Spleen (tissue), 13 donors: ENCODE measurements at places on chromosomes 5 and 9. TPM values are rescaled to one million over a fixed set of nuclear protein-coding genes. Genes with fewer than 3 reads are reported as not detected.

- peaks cover 40% of the 10 kb centered on the region for H3K36me3 ChIP-seq
- DNase-seq: no peak
- H3K27ac ChIP-seq: no peak overlapping the region
- H3K27me3 ChIP-seq: peaks cover 19% of the 10 kb centered on the region
- peaks cover 100% of the 10 kb centered on the region for H3K4me1 ChIP-seq
- H3K4me3 ChIP-seq: peak overlapping the region; percentile 23
Observed at GRCh38 chr9:136047076-136047774, 47.9 kb downstream of the NACC2 start.

DNA sequence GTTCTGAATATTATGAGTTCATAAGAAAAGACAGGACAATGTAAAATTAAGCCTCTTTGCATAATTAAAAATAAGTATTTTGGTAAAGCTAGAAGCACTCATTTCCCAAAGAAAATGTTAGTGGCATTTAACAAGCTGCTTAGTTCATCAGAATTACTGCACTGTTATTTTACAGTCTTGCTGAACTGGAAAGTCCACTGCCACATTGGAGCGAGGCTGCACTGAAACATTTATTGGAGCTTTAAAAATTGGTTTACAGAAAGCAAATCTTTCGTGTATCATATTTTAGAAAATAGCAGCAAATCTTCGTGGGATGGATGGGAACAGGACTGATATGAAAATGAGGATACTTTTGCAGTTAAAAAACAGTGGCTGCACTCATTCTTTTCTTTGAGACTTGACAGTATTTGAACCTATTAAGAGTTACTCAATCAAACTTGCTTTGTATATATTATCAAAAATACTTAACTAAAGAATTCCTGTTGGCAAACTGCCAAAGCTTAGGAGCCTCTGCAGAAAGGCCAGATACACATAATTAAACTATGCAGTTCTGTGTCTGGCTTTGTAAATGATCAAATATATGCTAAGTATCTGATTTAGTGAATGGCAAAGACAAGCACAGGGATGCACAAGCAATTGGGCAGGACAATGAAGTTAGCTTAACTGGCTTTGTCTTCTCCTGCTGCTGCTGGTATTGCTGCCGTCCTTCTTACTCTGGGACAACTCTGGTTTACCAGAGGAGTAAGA is 16.5 kb upstream of the FBXL7 start:
- no peak overlapping the region for H3K4me3 ChIP-seq
- no peak for DNase-seq
- no peaks in the 10 kb centered on the region for H3K36me3 ChIP-seq
- no peak overlapping the region for H3K27ac ChIP-seq
- no peaks in the 10 kb centered on the region for H3K27me3 ChIP-seq

DNA sequence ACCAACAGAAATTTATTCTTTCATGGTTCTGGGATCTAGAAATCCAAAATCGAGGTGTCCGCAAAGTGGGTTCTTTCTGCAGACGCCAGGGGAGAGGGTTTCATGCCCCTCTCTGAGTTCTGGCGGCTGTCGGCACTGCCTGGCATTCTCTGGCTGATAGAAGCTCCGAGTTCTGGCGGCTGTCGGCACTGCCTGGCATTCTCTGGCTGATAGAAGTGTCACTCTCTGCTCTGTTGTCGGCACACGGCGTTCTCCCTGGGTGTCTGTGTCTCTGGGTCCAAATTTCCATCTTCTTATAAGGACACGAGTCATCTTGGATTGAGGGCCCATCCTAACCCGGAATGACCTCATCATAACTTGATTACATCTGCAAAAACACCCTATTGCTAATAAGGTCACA is 7.6 kb downstream of the GFI1B start:
- no peak overlapping the region for H3K4me3 ChIP-seq
- H3K27me3 ChIP-seq: no peaks in the 10 kb centered on the region
- H3K27ac ChIP-seq: no peak overlapping the region
- H3K36me3 ChIP-seq: no peaks in the 10 kb centered on the region
- DNase-seq: no peak

GRCh38 chr5:160044391-160044804 is 35.5 kb downstream of the TTC1 start:
- no peak overlapping the region for H3K27ac ChIP-seq
- no peak overlapping the region for H3K4me3 ChIP-seq
- no peaks in the 10 kb centered on the region for H3K27me3 ChIP-seq
- H3K4me1 ChIP-seq: no peaks in the 10 kb centered on the region

- H3K27me3 ChIP-seq: no peaks in the 10 kb centered on the region
- H3K36me3 ChIP-seq: no peaks in the 10 kb centered on the region
- H3K4me1 ChIP-seq: no peaks in the 10 kb centered on the region
- DNase-seq: no peak
Observed at GRCh38 chr9:86406366-86406765, 52.2 kb upstream of the TUT7 start.

DNA sequence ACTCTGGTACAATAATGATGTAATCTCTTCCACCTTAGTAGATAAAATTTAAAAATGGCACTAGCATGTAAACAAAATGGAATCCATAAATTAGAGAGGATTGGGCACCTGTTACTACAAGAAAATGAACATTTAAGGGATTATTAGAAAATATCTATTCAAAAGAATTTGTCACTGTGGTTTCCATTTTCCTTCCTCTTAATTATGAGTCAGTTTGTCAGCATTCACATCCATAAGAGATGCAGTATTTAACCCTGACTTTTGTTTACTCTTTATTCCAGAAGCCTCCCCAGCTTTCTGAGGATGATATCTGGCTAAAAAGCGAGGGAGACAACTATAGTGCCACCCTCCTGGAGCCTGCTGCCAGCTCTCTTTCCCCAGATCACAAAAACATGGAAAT is 72.1 kb downstream of the C9orf152 start:
- H3K27ac ChIP-seq: peak overlapping the region; percentile 46
- H3K36me3 ChIP-seq: peaks cover 50% of the 10 kb centered on the region
- DNase-seq: no peak
- H3K27me3 ChIP-seq: no peaks in the 10 kb centered on the region
- no peak overlapping the region for H3K4me3 ChIP-seq

- no peak for DNase-seq
- no peak overlapping the region for H3K4me3 ChIP-seq
- no peak overlapping the region for H3K27ac ChIP-seq
- no peaks in the 10 kb centered on the region for H3K27me3 ChIP-seq
Observed at GRCh38 chr9:34383904-34384303, 7.2 kb upstream of the MYORG start.

GRCh38 chr9:445033-445432 is 230.4 kb downstream of the DOCK8 start:
- DNase-seq: no peak
- no peaks in the 10 kb centered on the region for H3K27me3 ChIP-seq
- H3K27ac ChIP-seq: peak overlapping the region; percentile 17
- H3K4me1 ChIP-seq: no peaks in the 10 kb centered on the region
- H3K36me3 ChIP-seq: peaks cover 100% of the 10 kb centered on the region

- H3K27me3 ChIP-seq: no peaks in the 10 kb centered on the region
- no peak overlapping the region for H3K27ac ChIP-seq
- peaks cover 55% of the 10 kb centered on the region for H3K36me3 ChIP-seq
Observed at GRCh38 chr5:37735649-37736347, 104.0 kb downstream of the GDNF start.

GRCh38 chr9:15824310-15824709 is 271.5 kb downstream of the CCDC171 start:
- no peaks in the 10 kb centered on the region for H3K4me1 ChIP-seq
- H3K4me3 ChIP-seq: no peak overlapping the region
- no peak overlapping the region for H3K27ac ChIP-seq
- no peak for DNase-seq

DNA sequence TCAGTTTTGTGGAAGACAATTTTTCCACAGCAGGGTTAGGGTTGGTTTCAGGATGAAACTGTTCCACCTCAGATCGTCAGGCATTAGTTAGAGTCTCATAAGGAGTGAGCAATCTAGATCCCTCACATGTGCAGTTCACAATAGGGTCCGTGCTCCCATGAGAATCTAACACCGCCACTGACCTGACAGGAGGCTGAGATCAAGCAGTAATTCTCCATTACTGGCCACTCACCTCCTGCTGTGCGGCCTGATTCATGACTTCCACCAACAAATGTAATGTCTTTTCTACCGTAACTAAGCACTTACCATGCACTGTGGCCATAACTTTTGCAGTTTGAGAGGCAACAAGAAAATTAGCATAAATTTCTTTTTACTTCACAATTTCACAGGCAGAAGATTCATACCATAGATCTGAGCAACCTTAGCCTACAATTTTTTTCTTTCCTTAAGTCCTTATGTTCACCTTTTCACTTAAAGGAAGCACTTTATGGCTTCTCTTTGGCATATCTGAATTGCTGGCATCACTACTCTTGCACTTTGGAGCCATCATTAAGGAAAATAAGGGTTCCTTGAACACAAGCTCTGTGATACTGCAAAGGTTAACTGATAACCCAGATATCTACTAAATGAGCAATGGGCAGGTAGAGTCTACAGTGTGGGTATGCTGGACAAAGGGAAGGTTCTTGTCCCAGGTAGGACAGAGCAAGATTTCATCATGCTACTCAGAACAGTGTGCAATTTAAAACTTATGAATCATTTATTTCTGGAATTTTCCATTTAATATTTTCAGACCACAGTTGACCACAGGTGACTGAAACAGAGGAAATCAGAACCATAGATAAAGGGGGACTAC is 83.0 kb upstream of the IFNK start:
- no peak overlapping the region for H3K4me3 ChIP-seq
- no peak overlapping the region for H3K27ac ChIP-seq
- H3K27me3 ChIP-seq: no peaks in the 10 kb centered on the region
- no peak for DNase-seq
- H3K4me1 ChIP-seq: peaks cover 35% of the 10 kb centered on the region

DNA sequence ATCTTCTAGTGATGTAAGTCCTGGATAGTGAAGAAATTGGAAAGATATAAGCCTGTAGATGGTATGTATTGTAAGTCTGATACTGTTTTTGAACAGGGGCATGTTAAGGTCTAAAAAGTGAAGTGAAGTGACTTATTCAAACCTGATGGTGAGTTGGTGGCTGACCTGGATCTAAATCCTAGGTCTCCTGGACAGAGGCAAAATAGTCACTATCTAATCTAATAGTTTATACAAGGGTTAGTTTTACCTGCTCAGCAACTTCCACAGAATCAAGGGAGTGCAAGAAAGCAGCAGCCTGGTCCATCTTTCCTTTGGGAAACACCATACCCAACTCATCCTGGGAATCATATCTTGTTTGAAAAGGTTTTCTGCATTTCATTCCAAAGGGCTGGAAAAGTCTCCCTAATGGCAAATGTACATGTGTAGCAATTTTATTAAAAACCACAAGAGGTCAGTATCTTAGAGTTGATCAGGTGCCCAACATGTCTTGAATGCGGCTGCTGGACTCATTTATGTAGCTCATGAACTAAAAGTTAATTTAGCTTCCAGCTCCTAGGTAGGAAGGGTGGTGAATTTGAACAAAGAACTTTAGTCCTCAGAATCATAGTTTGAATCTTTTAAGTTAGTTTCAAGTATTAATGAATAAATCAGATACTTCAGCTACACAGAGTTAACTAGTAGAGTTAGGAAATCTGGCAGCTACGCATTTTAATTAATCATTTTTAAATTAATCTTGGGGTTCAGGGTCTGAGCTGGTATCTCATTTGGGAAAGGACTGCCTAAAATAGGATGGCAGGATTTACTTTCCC is 26.0 kb downstream of the SKP2 start:
- no peaks in the 10 kb centered on the region for H3K27me3 ChIP-seq
- no peaks in the 10 kb centered on the region for H3K4me1 ChIP-seq
- peaks cover 46% of the 10 kb centered on the region for H3K36me3 ChIP-seq
- H3K4me3 ChIP-seq: no peak overlapping the region
- no peak for DNase-seq
- no peak overlapping the region for H3K27ac ChIP-seq

ADGRD2 gene
- 0.25 TPM for total RNA-seq

PLPP7 gene
- 2.3 TPM for total RNA-seq

MYOZ3 gene
- total RNA-seq: 0.26 TPM

GARIN3 gene
- not detected for total RNA-seq

MAMDC4 gene
- total RNA-seq: 11.3 TPM

NSG2 gene
- total RNA-seq: not detected
